ENCODE measurements at places on chromosomes 5 and 9. TPM values are rescaled to one million over a fixed set of nuclear protein-coding genes. Genes with fewer than 3 reads are reported as not detected.

DNA sequence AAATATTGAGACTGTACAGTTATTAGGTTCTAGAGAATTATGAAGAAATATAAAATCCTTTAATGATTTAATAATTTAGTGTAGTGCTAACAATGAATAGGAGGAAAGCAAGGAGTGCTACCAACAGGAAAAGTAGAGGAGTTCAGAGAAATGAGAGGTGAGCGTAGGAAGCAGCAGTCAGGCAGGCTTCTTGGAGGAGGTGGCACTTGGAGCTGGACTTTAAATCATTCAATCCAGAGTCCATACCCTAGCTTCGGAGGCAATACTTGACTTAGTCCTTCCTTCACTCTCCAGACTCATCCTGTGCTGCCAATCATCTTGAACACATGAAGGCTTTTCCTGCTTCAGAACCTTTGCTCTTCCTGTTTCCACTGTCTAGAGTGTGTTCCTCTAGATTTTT is 254.3 kb downstream of the GRIA1 start:
- H3K27ac ChIP-seq, result no peak overlapping the region
- H3K4me3 ChIP-seq, result no peak overlapping the region
- no peaks in the 10 kb centered on the region for H3K36me3 ChIP-seq
- no peaks in the 10 kb centered on the region for H3K27me3 ChIP-seq
- no peaks in the 10 kb centered on the region for H3K4me1 ChIP-seq
- no peak for DNase-seq

PCDHGA12 gene
- 19.8 TPM for total RNA-seq

HTR1A gene
- total RNA-seq, result not detected

- H3K27me3 ChIP-seq, result no peaks in the 10 kb centered on the region
- DNase-seq, result no peak
- no peaks in the 10 kb centered on the region for H3K36me3 ChIP-seq
- no peak overlapping the region for H3K27ac ChIP-seq
- H3K4me3 ChIP-seq, result no peak overlapping the region
Observed at GRCh38 chr5:33794550-33795181, 97.1 kb downstream of the ADAMTS12 start.

DNA sequence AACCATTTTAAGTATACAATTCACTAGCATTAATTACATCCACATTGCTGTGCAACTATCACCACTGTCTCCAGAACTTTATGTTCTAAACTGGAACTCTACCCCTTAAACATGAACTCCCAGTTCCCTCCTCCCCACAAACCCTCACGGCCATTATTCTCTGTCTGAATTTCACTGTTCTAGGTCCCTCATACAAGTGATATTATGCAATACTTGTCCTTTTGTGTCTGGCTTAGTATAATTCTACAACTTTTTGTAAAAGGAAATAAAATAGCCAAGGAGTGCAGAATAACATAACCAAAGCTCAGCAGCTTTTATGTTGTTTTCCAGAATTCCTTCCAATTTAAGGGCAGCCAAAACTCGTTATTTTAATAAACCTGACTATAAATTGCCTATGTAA is 53.2 kb downstream of the NAA35 start:
- peaks cover 3% of the 10 kb centered on the region for H3K36me3 ChIP-seq
- no peak for DNase-seq
- H3K4me3 ChIP-seq, result no peak overlapping the region
- no peaks in the 10 kb centered on the region for H3K4me1 ChIP-seq
- H3K27ac ChIP-seq, result no peak overlapping the region

DNA sequence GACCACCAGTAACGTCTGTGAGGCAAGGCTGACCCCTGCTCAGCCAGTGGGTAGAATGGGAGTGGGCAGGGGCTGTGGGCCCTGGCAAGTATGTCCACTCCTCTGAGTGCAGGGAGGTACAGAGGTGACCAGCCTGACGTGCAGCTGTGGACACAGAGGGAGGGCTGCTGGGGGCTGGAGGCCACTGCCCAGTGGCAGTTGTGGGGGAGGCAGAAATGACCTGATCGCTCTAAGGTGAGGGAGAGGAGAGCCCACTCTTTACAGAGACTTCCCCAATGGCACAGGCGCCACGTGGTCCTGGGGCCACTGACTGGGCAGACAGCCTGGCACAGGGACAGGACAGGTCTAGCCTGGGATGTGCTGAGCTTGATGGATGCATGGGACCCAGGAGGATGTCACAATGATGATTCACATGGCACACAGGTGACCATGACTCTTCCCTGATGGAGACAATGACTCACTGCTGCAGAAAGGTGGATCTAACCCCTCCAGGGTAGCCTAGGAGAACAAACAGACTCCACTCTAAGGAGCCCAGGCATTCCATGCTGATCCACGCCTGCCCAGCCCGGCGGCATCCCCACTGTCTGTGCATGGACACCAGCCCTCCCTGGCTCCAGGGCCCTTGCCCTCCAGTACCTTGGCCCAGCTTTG is 7.7 kb downstream of the LPCAT1 start:
- no peaks in the 10 kb centered on the region for H3K36me3 ChIP-seq
- peak; percentile 10 for DNase-seq
- H3K4me1 ChIP-seq, result peaks cover 7% of the 10 kb centered on the region
- no peak overlapping the region for H3K27ac ChIP-seq

- peaks cover under 1% of the 10 kb centered on the region for H3K4me1 ChIP-seq
- no peaks in the 10 kb centered on the region for H3K27me3 ChIP-seq
- no peaks in the 10 kb centered on the region for H3K36me3 ChIP-seq
- DNase-seq, result no peak
- no peak overlapping the region for H3K27ac ChIP-seq
Observed at GRCh38 chr5:54766748-54767147, 218.6 kb downstream of the ESM1 start.

- H3K4me1 ChIP-seq, result no peaks in the 10 kb centered on the region
- no peak overlapping the region for H3K27ac ChIP-seq
- DNase-seq, result no peak
- H3K36me3 ChIP-seq, result no peaks in the 10 kb centered on the region
- no peaks in the 10 kb centered on the region for H3K27me3 ChIP-seq
Observed at GRCh38 chr5:145946112-145946861, 9.9 kb downstream of the SH3RF2 start.

KIAA1958 gene
- total RNA-seq, result 5.2 TPM

DNA sequence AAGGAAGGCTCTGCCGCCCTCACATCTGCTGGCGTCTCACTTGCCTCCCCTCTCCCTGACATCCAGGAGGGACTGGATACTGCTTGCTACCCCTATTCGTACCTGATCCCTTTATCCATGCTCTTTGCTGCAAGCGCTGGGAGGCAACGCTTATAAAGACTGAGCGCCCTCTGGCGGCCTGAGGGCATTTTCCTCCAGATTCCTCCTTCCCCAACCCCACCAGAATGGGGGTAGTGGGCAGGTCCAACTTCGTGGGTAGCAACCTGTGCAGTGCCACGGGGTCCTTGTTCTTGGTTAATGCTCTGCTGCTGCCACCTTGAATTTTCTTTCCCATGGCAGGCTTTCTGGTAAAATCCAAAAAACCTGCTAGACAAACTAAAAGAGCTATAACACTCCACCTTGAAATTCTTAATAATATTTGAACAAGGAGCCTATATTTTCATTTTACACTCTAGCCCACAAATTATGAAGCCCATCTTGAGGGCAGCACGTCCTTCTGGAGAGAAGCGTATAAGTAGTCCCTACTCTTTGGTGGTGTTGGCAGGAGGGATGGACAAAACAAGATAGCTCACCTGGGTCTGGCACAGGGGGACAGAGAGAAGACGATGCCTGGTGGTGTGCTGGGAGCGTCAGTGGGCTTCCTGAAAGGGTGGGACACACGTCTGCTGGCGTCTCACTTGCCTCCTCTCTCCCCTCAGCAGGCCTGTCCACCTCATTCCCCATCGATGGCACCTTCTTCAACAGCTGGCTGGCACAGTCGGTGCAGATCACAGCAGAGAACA is 52.5 kb downstream of the JADE2 start:
- DNase-seq, result peak; percentile 65
- no peaks in the 10 kb centered on the region for H3K27me3 ChIP-seq
- H3K4me1 ChIP-seq, result no peaks in the 10 kb centered on the region
- peak overlapping the region; percentile 48 for H3K27ac ChIP-seq

DNA sequence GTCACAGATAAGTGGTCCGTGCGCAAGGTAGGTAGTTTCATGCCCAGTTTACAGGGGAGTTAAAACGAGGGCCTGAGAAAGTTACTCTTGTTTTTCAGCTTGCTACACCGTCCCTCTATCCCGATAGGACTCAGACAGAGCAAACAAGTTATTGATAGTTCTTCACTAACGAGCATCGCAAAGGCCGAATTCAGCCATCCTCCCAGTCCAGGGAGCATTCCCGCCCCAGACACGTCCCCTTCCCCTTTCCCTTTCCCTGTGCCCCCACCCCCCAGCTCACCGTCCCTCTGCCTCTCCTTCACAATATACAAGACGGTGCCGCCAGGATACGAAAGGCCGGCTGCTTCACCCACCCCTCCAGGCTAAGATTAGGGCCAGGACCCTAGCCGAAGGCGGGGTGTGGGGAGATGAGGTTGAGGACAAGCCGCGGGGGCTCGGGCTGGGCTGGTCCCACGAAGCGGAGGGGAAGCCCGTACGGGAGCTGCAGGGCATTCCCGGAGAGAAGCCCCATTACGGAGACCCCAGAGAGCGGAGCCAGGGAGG is 599 bp downstream of the KIAA1191 start:
- H3K27me3 ChIP-seq, result no peaks in the 10 kb centered on the region
- peak overlapping the region; percentile 84 for H3K4me3 ChIP-seq
- H3K4me1 ChIP-seq, result peaks cover 41% of the 10 kb centered on the region
- DNase-seq, result no peak
- H3K27ac ChIP-seq, result peak overlapping the region; percentile 79
- H3K36me3 ChIP-seq, result no peaks in the 10 kb centered on the region

DNA sequence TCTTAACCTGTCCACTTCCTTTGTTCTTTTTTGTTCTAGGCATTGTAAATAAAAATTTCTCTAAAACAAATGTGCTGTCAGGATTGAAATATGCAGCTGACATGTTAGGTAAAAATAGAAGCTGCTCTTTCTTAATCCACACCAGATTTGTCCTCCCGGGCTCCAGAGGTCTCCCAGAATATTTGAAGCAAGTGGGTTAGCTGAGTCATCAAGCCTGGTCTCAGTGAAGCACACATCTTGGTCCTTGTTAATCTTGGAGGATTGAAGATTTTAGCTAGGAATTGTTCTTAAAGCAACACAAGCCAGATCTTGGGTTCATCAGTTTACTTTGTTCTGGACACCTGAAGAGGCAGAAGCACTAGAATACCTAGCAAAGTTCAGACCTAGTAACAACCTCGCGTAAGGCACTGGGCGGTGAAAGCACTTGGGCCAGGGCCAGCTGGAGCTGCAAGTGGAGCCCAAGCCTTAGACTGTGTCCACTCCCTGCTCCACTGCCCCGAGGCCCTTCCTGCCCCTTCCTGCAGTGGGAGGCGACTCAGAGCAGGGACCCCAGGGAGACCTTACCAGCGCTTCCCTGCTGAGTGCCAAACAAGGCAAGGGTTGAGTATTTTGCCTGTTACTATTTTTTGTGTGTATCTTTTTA is 36.5 kb downstream of the HABP4 start:
- peak; percentile 54 for DNase-seq
- H3K27ac ChIP-seq, result peak overlapping the region; percentile 57
- no peaks in the 10 kb centered on the region for H3K27me3 ChIP-seq
- H3K36me3 ChIP-seq, result no peaks in the 10 kb centered on the region

DNA sequence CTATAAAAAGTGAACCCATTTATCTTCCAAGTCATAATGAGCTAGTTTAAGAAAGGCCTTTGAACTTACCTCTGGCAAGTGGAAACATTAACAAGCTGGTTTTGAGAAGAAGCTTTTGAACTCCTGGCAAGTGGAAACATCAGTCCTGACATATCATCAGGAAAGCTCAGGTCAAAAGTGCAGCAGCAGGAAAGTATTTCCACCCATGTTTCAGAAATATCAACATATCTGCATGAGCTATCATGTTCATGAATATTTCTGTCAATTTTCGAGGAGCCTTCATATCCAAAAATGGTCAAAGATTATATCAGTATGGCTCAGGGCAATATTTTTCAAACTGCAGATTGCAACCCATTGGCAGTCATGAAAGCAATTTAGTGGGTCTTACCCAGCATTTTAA is 133.9 kb downstream of the PLK2 start:
- H3K36me3 ChIP-seq, result no peaks in the 10 kb centered on the region
- H3K27ac ChIP-seq, result no peak overlapping the region
- no peaks in the 10 kb centered on the region for H3K4me1 ChIP-seq
- H3K27me3 ChIP-seq, result no peaks in the 10 kb centered on the region
- H3K4me3 ChIP-seq, result no peak overlapping the region

MLLT3 gene
- 14.0 TPM for total RNA-seq

- H3K27me3 ChIP-seq, result no peaks in the 10 kb centered on the region
- no peak overlapping the region for H3K4me3 ChIP-seq
- H3K4me1 ChIP-seq, result no peaks in the 10 kb centered on the region
- no peak overlapping the region for H3K27ac ChIP-seq
- no peaks in the 10 kb centered on the region for H3K36me3 ChIP-seq
- DNase-seq, result no peak
Observed at GRCh38 chr5:134247428-134248224, 21.8 kb upstream of the PPP2CA start.

SLC1A1 gene
- total RNA-seq, result 4.9 TPM

GABBR2 gene
- 0.22 TPM for total RNA-seq

EDIL3 gene
- 15.9 TPM for total RNA-seq

GRCh38 chr5:5738797-5739489 is 316.5 kb downstream of the ICE1 start:
- H3K4me1 ChIP-seq, result no peaks in the 10 kb centered on the region
- no peak for DNase-seq
- H3K27me3 ChIP-seq, result no peaks in the 10 kb centered on the region
- H3K27ac ChIP-seq, result no peak overlapping the region

DNA sequence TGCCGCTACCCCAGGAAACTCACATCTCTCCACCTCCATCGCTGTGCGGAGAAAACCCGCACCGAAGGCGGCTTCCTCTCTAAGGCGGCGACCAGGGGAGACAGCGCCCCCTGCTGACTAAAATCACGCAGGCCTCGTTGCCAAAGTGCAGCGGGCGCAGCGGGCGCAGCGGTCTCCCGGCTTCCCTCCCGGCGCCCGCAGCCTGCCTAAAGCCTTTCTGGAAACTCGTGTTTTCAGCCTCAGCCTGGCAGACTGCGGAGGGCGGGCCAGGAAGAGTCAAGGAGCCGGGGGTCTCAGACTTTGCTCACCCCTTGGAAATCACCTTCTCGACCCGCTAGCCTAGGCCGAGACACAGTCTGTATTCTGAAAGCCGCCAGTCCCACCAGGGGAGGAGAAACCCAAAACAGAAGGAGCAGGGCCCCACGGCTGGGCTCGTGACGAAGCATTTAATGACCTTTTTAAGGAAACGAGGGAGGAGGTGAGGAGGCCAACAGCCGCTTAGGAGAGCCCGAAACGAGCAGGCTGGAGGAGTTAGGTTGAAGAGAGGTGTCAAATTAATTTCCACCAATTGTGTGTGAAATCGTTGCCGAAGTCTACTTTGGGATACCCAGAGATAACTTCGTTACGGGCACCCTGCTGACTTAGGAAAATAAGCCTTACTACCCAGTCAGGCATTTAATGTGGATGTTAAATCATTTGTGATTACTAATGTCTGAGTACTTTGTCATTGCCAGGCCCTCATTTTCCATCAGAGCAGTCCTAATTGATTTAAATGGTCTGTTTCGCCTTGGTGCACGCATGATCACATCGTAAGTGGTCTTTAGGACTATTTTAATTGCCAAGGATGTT is 7.3 kb upstream of the FOXB2 start:
- H3K36me3 ChIP-seq, result no peaks in the 10 kb centered on the region
- no peaks in the 10 kb centered on the region for H3K4me1 ChIP-seq
- no peak overlapping the region for H3K27ac ChIP-seq
- DNase-seq, result peak; percentile 34
- peaks cover 94% of the 10 kb centered on the region for H3K27me3 ChIP-seq
- H3K4me3 ChIP-seq, result no peak overlapping the region

- no peak overlapping the region for H3K27ac ChIP-seq
- H3K27me3 ChIP-seq, result no peaks in the 10 kb centered on the region
- peak; percentile 49 for DNase-seq
- no peaks in the 10 kb centered on the region for H3K4me1 ChIP-seq
Observed at GRCh38 chr5:71748360-71748759, 29.3 kb downstream of the CARTPT start.

KIAA0825 gene
- 11.8 TPM for total RNA-seq

- H3K27ac ChIP-seq, result no peak overlapping the region
- no peak for DNase-seq
- no peaks in the 10 kb centered on the region for H3K36me3 ChIP-seq
- H3K4me3 ChIP-seq, result no peak overlapping the region
Observed at GRCh38 chr5:139381837-139382761, 998 bp downstream of the SLC23A1 start.
